Left renal pelvis (tissue), 4 donors: ENCODE measurements at places on chromosomes 4 and X.

DNA sequence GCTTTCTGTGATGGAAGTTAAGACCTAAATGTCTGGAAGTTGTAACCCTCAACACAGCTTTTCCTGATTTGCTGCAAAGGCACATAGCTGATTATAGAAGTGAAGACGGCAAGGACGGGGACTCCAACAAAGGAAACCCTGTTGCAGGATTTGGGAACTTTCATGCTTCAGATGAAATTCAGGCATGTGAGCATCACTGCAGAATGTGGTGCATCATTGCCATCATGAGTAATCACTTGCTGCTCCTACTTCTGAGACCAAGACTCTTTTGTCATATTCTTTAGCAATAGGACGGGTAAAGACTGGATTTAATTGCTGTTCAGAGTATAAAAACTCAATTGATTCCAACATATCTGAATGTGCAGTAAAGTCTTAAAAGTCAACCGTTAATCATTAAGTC lies 35.8 kb downstream of the YIPF6 start:
- no peak for DNase-seq

GRCh38 chrX:8815460-8816065 lies 14.4 kb upstream of the FAM9A start:
- DNase-seq = no peak

- DNase-seq = no peak
These were observed 27.5 kb downstream of the PCYT1B start for GRCh38 chrX:24619647-24620046.

- no peak for DNase-seq
These were observed 1569.3 kb downstream of the PCDH18 start for GRCh38 chr4:135963009-135963408.

DNA sequence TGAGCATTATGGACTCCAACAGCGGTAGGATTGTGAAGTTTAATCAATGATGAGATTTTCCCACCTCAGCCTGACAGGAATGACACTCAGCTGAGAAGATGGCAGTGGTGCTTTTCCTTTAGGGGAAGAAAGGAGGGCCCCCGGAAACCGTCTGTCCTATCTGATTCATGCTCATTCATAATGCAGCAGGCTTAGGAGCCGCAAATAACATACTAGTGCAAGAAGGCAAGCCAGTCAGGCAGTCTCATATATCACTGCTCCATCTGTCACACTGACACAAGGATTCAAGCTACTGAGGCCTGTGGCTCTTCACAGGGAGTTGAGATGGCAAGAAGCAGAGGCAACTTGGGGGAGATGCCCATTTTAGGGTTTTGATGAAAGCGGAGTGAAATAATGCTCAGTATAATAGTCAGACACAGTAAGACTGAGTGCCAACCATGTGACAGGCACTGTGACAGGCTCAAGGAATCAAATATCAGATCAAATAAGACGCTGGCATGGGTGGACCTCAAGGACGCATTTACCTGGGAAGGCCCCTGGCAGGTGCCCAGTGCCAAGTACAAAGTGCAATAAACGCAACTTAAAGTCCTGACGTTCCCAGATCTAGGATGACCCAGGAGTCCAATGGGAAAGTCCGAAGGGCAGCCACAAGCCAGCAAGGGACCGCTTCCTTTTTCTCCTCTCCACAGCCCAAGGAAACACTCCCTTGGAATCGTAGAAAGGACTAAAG lies 63.4 kb downstream of the FHDC1 start:
- no peak for DNase-seq

DNA sequence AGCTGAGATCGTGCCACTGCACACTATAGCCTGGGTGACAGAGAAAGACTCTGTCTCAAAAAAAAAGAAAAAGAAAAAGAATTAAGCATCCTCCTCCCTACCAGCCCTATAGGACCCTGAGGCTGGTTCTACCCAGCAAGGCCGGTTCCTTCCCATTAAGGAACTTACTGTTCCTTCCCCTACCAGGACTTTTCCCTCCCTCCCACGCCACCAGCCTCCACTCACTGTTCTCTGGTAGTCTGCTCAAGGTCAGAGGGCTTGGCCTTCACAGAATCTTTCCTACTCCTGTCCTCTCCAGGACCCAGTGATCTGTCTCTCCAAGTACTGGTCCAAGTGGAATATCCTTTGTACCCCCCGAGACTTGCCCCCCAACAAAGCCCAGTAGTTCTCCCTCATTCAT lies 1.4 kb downstream of the GRIPAP1 start:
- DNase-seq = no peak

GRCh38 chr4:39335566-39335965 lies 30.6 kb downstream of the RFC1 start:
- DNase-seq = no peak

DNA sequence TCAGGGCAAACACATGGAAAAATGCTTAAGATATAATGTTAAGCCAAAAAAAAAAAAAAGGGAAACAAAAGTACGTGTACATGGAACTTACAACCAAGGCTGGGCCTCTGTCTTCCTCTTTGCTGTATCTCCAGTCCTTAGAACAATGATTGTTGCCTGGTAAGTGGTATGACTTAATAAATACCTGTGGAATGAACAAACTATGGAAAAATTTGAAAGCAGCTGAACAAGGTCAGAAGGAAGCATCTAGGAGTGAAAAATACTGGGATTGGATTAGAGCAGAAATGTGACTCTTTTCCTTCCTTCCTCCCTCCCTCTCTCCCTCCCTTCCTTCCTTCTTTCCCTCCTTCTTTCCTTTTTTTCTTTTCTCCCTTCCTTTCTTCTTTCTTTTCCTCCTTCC lies 54.2 kb upstream of the SMIM10 start:
- DNase-seq = no peak

DNA sequence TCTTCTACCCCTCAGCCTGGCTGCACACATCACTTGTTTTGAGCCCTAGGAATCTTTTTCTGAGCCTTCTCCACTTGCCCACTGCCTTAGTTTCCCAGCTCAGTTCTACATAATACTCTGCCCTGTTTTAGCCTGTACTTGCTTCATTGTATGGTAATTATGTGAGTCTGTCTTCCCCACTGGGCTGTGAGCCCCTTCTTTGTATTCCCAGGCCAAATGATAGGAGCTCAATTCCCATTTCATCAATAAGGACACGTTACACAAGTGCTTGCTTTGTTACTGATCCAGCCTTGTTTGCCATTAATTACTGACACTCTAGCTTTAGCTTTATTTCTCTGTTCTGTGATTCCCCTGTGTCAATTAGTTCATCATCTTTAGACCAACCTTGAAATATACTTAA lies 28.1 kb downstream of the KIT start:
- DNase-seq = no peak

DNA sequence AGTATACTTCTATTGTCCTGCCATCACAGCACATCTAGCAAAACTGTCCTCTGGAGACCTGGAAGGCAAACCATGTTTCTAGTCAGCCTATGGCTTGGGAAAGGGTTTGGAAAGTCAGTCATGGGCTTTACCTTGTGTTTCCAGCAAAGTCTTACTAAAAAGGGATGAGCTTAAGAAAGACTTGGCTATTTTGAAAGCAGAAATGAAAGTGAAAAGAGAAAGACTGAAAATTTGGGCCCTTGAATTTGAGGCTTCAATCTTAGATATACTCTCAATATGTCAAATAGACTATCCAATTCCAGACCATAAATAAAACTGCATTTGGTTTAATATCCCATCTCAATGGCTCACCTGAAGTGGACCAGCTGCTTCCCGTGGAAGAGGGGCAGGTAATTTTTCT lies 127.9 kb downstream of the ZNF330 start:
- DNase-seq = no peak

- no peak for DNase-seq
These were observed 116.8 kb upstream of the KIT start for GRCh38 chr4:54540931-54541330.

DNA sequence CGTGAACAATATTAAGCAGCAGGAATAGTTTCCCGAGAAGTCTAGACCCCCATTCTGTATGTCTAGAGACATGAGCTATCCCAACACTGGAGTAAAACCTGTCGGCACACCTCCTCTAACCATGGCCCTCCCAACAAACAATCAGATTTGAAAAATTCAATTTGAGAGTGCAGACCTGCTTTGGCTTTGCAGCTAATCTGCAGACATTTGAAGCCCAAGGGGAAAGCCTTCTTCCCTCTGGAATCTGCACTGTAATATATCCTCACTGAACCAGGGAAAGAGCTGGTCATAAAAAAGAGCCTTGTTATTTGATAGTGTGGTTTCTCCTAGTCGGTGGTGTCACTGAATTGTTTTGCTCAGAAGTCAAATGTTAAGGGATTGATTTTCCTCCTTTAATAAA lies 44.6 kb upstream of the KLHL34 start:
- no peak for DNase-seq

DNA sequence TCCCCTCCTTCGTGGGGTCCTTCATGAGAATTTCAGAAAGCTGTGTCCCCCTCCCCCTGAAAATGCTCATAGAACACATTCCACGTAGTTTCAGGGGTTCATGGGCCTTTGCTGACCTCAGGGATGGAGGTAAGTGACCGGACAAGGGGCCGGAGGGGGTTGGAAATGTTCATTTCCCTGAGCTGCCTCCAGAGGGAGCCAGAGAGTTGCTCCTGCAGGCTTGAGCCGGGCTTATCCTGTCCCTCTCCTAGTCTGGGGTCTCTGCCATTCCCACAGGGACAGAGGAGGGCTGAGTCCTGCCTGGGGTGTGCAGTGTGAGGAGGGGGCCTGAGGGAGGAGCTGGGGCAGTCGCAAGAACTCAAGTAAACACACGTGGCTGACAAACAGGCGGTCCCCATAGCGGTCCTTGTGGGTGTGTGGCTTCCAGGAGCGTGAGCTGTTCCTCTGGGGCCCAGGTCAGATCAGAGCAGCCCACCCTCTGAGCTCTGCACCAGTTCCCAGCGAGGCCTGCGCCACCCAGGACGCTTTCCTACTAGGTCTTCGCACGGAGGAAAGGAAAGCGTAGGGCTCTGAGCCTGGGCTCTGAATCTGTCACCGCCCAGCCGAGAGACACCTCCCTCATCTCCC lies 62.5 kb downstream of the WFS1 start:
- no peak for DNase-seq

- DNase-seq = no peak
These were observed 304.0 kb upstream of the PITX2 start for GRCh38 chr4:110926841-110927400.

DNA sequence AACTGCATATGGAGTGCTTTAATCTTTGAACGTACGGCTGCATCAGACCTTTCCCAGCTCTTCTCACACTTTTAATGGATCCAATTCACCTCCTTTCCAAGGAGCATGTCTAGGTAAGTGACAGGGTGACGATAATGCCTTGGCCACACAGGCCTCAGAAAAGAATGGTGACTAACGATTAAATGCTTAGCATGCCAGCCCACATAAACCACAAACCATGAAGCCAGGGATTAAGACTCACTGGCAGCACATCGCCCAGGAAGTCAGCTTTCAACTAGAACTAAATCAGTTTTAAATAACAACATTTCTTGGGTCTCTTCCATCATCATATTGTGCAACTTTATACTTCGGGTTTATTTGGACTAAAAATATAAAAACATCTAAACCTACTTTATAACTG lies 28.7 kb downstream of the INPP4B start:
- no peak for DNase-seq

GRCh38 chr4:76449833-76450232 lies 14.8 kb downstream of the SHROOM3 start:
- DNase-seq = no peak

DNA sequence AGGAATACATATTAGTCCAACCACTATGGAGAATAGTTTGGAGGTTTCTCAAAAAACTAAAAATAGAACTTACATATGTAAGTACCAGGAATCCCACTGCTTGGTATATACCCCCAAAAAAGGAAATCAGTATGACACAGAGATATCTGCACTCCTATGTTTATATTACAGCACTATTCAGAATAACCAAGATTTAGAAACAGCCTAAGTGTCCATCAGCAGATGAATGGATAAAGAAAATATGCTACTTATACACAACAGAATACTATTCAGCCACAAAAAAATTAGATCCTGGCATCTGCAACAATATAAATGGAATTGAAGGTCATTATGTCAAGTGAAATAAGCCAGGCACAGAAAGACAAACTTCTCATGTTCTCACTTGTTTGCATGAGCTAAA lies 27.5 kb upstream of the ABCG2 start:
- DNase-seq = no peak

GRCh38 chrX:10106806-10107205 lies 50.0 kb upstream of the CLCN4 start:
- no peak for DNase-seq

DNA sequence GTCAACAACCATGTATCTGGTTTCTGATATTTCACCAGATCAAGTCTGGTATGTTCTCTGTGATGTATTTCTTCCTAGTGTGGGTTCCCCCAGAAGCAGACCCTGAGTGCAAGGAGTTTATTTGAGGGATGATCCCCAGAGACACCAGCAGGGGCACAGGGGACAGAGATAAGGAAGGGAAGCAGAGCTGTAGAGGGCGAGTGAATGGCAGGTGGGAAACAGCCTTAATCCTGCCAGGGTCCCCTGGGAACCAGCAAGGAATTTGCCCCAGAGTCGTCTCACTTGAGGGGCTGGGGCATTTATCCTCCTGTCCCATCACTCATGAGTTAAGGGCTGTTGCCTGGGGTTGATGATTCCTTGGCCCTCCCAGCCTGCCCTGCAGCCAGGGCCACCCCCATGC lies 206.4 kb upstream of the BCOR start:
- DNase-seq = no peak

DNA sequence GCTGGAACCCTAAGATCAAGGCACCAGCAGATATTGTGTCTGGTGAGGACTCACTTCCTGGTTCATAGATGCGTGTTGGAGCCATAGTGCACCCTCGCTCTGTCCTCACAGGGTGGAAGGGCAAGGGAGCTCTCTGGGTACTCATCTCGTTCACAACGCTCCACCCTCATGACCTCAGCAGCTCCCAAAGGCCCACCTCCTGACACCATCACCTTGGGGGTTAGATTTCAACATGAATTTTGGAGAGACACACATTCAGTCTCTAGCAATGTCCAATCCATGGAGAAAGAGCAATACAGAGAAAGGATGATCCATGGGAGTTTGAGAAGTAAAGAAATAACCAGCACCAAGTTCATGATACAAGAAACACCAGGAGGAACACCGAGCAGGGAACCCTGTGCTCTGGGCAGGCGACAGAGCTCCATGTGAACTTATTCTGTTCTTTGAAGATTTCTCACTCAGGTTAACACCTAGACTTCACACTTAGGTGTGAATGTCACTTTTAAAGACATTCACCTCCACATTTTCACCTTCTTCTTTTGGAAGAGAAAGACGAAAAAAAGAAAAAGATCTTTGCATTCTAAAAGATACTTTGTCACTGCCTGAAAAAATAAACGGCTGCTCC lies 171.8 kb upstream of the FAM9B start:
- no peak for DNase-seq

- DNase-seq = no peak
These were observed 795.1 kb upstream of the GRIA3 start for GRCh38 chrX:122389005-122389404.

- no peak for DNase-seq
These were observed 22.9 kb downstream of the APLN start for GRCh38 chrX:129631849-129632248.
